ENCODE measurements at places on chromosomes 5 and 9.
A peak's percentile ranks its signal among the peaks of the same experiment; 100 is the strongest.

DNA sequence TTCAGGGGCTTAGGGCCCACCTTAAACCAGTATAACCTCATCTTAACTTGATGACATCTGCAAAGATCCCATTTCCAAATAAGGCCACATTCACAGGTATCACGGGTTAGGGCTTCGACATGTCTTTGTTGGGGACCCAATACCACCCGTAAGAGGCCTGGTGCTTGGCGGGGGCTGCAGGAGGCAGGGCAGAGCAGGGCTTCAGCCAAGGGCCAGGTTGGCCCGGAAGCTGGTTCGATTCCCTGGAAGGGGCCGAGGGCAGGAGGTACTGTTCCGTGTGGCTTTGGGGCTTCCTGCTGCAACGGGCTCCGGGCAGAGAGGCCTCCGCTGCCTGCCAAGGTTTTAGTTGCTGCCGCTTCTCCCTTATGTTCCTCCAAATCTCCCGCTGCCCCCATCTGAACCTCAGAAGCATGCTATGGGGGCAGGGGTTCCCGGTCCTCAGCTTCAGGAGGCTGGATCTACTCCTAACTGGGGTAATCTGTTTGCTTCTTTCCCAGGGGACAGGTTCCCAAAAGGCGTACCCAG is 29.8 kb downstream of the MED10 start:
- DNase-seq, result no peak

- peak; percentile 16 for DNase-seq
Observed at GRCh38 chr5:141186897-141187512, at the start of gene PCDHB9. TSS of gene PCDHB9 (plus strand) at chr5:141187161. CDS start at chr5:141187319, 158 bp downstream.

DNA sequence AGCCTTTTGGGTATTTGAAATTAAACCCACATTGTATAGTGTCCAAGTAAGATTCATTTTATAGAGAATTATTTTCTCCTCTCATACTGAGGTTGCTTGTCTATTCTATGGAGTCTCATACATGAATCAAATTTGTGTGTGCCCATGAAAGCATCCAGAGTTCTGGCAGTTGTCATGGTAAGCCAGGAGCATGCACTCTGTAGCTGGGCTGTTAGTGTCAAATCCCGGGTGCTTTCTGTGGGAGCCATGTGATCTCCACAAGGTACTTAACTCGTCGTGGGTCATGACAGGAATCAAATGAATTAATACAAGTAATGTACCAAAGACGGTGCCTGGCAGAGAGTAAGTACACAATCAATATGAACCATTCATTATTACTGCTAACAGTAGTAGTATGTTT is 58.7 kb downstream of the FBXL7 start:
- DNase-seq, result no peak

DNA sequence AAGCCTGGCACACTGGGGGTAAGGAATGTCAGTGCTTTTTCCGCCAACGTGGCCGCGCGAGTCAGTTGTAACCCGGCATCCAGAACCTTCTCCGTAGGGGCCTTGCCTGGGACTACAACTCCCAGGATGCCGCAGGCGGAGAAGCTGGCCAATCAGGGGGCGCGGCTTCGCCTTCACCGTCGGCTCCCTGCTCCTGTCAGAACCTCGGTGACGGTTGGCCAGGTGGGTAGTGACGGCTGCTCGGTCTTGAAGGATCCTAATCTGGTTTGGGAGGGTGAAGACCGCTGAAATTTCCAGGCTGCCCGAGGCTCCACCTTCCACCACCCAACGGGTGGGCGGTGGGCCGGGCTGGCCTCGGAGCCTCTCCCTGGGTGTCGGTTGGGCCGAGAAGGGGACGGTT is at the start of gene C5orf58:
C5orf58 (plus strand) TSS at position 200 of the 400 bp plus-strand sequence. CDS start 1,992 bp downstream, outside the sequence.
- DNase-seq, result no peak

DNA sequence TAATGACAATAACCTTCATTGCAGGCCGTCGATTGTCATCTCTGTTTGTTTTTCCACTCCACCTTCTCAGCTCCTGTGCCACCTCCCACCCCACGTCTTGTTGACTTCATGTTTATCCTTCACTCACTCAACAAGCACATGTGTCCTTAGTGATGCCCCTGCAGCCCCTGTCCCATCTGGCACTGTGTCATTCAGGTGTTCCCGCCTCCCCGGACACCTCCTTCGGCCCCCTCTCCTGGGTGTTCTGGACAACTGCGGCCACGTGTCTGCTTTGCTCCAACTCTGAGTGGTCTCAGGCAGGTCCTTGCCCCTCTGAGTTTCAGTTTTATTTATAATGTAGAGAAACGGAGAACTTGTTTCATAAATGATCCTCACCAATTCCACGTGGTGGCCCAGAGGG is 91.0 kb upstream of the COL5A1 start:
- no peak for DNase-seq

- DNase-seq, result no peak
Observed at GRCh38 chr5:118466418-118466817, 521.9 kb downstream of the DTWD2 start.

DNA sequence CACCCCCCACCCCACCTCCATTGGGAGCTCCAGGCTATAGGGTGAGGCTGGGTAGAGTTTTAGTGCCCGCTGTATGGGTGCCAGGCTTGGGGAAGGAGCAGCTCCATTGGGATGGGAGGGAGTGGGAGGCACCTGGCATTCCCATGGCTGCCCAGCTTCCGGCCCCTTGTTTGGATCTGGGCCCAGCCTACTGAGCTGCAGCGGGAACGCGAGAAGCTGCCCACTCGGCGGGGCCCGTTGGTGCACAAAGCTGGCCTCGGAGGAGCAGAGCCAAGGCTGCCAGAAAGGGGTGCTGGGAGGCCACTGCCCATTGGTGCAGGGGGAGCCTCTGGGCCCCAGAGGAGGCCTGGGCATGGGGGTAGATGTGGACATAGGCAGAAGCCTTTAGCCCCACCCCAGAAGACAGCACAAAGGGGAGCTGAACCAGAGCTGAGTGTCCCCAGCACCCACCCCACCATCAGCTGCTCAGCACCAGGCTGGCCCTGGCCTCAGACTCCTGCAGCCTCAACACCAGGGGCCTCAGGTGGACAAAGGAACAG is 4.4 kb downstream of the LCN9 start:
- DNase-seq, result no peak

DNA sequence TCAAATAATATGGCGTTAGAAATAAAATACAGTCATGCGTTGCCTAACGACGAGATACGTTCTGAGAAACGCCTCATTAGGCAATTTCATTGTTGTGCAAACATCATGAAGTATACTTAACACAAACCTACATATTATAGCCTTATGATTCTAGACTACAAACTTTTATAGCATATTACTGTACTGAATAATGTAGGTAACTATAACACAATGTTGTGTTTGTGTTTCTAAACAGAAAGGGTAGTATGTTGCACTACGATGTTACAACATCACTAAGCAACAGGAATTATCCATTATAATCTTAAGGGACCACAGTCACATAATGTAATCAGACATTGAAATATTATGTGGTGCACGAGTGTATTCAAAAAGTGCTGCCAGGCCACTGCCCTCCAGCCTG is 3.0 kb upstream of the SMC2 start:
- DNase-seq, result no peak

GRCh38 chr9:99336005-99336404 is 113.9 kb downstream of the SEC61B start:
- DNase-seq, result no peak

DNA sequence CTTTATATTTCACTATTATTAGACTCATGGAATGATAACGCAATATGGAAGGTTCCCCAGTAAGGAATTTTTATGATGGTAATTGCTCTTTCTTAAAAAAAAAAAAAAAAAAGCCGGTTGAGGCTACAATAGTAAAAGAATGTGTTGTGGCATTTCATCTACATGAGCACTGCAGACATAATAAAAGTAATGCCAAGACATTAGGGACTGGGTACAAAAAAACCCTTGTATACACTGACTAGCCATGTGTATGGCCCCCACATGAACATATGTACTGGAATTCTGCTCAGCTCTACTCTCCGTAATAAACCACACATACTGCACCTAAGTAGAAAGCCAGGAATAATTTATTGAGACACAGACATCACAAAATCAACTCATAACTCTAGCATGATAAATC is 218.4 kb downstream of the ADAMTS6 start:
- DNase-seq, result no peak

GRCh38 chr9:133115604-133116345 is 5.3 kb downstream of the RALGDS start:
- peak; percentile 89 for DNase-seq

- peak; percentile 5 for DNase-seq
Observed at GRCh38 chr9:95954940-95955339, 79.4 kb downstream of the ERCC6L2 start.

DNA sequence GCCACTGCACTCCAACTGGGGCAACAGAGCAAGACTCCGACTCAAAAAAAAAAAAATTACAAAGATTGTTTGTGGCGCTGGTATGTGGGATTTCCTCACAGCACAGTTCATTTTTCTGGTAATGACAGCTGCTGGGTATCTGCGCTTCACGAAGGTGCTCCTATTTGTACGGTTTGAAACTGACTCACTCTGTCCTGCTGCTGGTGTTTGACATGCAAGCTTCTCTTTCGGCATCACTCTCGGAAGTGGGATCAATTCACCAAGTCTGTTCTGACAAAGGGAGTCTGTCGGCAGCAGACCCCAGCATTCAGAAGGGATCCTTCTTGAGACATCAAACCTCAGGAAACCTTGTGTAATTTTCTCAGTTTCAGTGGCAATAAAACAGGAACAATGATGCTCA is 26.3 kb downstream of the MAML1 start:
- DNase-seq, result no peak

DNA sequence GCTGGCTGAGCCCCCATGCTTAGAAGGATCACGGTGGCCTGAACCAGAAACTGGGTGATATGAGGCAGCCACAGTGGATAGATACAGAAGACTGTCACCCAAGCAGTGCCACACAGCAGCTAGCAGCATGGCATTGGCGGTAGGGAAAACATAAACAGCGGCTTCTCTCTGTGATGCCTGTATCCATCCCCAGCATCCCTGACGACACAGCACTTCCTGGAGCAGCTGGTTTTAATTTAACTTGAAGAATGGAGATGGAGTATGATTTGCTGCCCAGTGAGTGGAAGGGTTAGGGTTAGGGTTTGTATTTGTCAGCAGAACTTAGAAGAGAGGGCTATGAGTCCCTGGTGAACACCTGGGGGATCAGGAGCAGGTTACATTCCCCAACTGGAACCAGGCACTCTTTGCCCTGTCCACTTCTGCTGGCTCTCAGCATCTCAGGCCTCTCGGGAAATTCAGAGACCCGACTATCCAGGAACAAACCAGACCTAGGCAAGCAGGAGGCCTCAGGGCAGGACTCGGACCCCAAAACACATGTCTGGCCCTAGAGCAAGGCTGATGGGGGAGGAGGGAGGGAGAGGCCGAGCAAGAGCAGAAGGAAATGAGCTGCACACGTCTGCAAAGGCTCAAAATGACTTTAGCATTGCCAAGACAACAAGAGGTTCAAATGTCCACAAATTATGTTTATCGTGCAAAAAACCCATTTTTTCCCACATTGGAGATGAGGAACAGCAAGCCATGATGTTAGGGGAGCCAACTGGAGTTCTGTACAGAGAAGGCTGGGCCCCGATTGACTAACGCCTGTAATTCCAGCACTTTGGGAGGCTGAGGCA is 6.5 kb upstream of the GGTA1 start:
- no peak for DNase-seq

GRCh38 chr5:43609752-43610151 is 6.8 kb downstream of the NNT start:
- peak; percentile 19 for DNase-seq

- no peak for DNase-seq
Observed at GRCh38 chr5:62137628-62138027, 168.4 kb upstream of the KIF2A start.

- no peak for DNase-seq
Observed at GRCh38 chr5:178787889-178788288, 57.4 kb upstream of the ZNF354A start.

DNA sequence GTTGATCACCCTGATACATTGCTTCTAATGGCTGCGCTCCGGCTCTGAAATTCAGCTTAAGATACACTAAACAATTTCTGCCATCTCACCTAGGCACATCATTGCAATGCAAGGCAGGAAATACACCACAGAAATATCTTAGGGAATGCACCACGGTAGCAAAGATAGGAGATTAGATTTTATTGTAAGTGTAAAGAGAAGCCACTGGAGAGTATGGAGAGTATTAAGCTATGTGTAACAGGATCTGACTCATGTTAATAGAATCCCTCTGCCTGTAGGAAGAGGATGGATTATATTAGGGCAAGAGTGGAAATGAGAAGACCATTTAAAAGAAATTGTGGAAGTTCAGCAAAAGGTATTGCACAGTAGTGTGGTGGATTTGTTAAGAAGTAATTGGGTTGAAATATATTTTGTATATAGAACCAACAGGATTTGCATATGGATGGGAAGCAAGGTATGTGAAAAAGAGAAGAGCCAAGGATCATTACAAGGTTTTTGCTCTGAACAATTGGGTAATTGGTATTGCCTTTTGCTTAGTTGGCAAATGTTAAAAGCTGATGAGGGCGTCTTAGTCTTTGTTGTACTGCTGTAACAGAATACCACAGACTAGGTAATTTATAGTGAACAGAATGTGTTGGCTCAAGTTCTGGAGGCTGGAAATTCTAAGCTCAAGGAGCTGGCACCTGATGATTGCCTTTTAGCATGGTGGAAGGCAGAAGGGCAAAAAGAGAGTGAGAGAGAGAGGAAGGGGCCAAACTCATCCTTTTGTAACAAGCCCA is 636.1 kb downstream of the PSAT1 start:
- DNase-seq, result no peak

- DNase-seq, result no peak
Observed at GRCh38 chr5:43675357-43675756, 72.4 kb downstream of the NNT start.

DNA sequence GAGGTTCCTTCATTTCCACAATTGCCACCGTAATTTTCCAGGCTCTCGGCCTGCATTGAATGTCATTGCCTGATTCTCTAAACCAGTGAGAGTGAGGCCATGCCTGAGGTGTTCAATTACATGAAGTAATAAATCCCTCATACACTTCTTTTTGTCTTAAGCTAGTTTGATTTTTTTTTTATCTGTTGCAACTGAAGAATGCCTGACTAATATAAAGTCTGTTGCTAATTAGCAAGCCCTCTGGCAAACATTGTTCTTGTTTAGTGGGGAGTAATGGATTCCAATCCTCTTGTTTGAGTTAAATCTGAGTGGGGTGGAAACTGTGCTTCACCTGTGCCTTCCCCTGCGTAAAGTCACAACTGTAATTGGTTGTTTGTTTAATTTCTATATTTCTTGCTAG is 338.1 kb upstream of the ATP10B start:
- DNase-seq, result no peak

GRCh38 chr5:128192368-128192767 is 108.8 kb downstream of the SLC12A2 start:
- no peak for DNase-seq

- DNase-seq, result peak; percentile 60
Observed at GRCh38 chr5:157266286-157267007, 524 bp downstream of the CYFIP2 start.

- DNase-seq, result no peak
Observed at GRCh38 chr5:68012429-68012828, 203.1 kb upstream of the PIK3R1 start.

All from activated CD4-positive, alpha-beta T cell treated with anti-CD3 and anti-CD28 coated beads, Interleukin-2, Interleukin-6, amounts not matched to agents 100 ng/mL and 50 ng/mL, durations not matched to agents 16 hours and 8 hours (primary cell).